Uterus (tissue), 4 donors: ENCODE measurements at places on chromosomes 3 and 15.

- H3K27ac ChIP-seq = no peak overlapping the region
- no peak overlapping the region for H3K4me3 ChIP-seq
- no peaks in the 10 kb centered on the region for H3K27me3 ChIP-seq
- H3K36me3 ChIP-seq = no peaks in the 10 kb centered on the region
Observed at GRCh38 chr3:184907681-184908649, 96.0 kb downstream of the VPS8 start.

DNA sequence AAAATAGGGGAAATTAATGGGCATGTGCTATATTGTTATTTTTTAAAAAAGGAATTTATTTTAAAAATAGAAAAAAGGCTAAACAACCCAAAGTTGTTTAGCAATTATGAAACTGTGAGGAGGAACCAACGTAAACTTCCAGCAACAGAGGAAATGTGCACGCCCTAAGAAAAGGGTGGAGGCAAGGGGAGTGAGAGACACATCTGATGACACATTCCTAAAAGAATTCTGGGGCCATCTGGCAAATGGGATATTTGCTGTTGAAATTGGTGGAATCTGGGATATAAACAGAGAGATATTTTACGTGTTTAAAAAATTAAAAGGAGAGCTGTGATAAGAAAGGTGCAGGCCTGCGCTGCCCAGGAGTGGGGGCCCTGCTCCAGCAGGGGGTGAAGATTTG is 50.8 kb upstream of the MUC13 start:
- H3K4me3 ChIP-seq = no peak overlapping the region
- no peaks in the 10 kb centered on the region for H3K4me1 ChIP-seq
- H3K27ac ChIP-seq = peak overlapping the region; percentile 73
- no peak for DNase-seq

DNA sequence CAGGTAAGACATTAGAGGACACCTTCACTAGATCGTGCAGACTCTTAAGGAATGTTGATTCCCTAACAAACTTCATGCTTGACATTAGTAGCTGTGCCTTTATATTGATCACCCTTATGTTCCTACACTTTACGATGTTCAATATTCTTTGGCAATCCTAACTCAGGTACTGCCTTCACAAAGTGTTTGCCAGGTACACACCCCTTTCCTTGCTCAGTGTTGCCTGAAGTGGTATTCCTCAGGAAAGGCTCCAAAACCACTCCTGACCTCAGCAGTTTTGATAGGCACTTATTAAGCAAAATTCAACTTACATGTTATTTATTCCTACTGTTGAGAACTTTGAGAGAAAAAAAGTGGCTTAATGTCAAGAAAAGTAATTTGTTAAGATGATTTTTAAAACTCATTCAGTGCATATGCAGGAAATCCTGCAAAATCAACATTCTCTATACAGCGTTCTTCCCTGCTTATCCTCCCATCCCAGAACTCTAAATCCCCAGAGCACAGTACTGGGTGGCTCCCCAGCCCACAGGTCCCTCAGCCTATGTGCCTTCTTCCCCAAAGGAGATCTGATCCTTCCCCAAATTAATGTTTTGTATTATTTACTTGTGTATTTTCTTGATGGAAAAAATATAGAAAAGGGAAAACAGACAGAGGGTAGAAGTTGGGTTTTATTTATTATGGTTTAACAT is 260.7 kb downstream of the MECOM start:
- no peak overlapping the region for H3K27ac ChIP-seq
- H3K27me3 ChIP-seq = no peaks in the 10 kb centered on the region
- DNase-seq = no peak
- no peak overlapping the region for H3K4me3 ChIP-seq

GRCh38 chr15:88115486-88116152 is 140.9 kb downstream of the NTRK3 start:
- H3K27ac ChIP-seq = no peak overlapping the region
- no peak overlapping the region for H3K4me3 ChIP-seq
- DNase-seq = no peak
- no peaks in the 10 kb centered on the region for H3K27me3 ChIP-seq

GRCh38 chr3:40713795-40714194 is 189.0 kb downstream of the ZNF621 start:
- no peak overlapping the region for H3K27ac ChIP-seq
- H3K27me3 ChIP-seq = no peaks in the 10 kb centered on the region
- DNase-seq = no peak
- H3K4me3 ChIP-seq = no peak overlapping the region
